ENCODE measurements at places on chromosomes 5 and 9.

GRCh38 chr5:71703941-71704340 lies 15.1 kb upstream of the CARTPT start:
- no peak for DNase-seq

DNA sequence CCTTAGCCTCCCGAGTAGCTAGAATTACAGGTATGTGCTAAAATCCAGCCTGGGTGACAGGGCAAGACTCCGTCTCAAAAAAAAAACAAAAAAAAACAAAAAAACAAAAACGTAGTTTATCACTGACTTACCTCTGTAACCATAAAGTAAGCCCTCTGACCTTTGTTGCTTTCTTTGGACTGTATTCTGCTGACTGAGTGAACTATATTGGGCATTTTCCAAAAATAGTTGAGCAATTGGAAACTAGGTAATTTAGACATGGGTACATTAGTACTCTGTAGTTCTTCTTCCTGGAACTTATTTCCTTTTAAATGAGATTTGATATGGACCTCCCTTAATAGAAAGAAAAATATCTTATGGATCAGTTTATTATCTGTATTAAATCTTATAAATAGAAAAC lies 66.6 kb downstream of the ANKHD1 start:
- no peak for DNase-seq

DNA sequence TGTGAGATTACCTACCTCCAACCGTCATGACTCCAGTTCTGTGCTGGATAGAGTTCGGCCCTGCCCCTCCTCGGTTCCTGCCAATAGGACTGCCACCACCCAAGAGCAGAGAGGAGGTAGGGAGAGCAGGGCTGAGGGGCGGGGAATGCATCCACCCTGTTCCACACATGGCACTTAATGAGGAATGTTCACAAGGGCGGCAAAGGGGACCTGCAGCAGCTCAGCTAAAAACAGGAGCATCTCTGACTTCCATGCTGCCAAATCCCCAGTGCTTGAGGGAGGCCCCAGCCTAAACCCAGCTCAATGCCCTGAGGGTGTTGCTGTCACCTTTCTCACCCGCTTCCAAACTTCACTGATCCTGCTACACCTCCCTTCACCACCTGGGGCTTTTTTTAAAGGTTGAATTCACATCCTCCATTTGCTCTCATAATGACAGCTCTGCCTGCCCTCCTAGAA lies 7.8 kb upstream of the DELE1 start:
- no peak for DNase-seq

DNA sequence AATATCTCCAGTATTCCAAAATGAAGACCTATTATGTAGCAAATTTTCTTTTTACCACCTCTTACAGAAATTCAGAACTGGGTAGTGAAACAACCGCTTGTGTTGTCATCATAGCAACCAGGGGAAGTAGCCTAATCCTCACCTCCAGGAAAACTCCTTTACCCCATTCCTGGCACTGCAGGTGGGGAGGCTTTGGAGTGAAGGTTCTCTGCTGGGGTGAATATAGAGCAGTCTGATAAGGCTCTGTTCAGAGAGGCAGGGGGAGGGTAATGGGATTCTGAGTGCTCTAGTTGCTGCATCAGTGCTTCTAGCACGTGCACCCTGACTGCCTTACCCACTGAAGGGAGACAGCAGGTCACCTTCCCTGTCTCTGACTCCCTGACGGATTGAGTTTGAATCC lies 116.2 kb downstream of the MAN2A1 start:
- no peak for DNase-seq

DNA sequence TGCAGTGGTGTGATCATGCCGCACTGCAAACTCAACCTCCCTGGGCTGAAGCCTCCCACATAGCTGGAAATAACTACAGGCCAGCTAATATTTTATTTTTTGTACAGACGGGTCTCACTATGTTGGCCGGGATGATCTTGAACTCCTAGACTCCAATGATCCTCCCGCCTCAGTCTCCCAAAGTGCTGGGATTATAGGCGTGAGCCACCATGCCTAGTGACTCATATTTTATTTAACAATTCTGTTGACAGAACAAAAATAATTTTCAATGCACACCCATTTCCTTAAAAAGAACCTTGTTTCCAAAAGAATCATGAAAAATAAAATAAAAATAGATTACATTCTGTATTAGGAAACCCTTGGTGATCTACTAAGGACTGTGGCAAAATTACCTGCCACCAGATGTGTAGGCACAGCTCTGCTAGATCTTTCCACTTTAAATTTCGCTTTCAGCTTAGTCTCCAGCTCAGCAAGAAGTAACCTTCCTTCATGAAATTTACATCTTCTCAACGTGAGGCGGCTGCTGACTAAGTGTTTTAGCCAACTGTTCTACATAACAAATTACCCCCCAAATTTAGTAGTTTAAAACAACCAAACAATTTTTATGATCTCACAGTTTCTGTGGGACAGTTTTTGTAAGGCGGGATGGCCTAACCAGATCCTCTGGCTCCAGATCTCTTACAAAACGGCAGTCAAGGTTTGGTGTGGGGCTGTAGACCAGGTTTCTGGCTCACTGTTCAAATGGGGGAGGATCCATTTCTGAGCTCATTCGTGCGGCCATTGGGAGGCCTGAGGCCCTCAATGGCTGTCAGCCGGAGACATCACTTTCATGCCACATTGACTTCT lies 32.6 kb upstream of the GOLPH3 start:
- no peak for DNase-seq

GRCh38 chr9:21801683-21802417 lies 586 bp upstream of the MTAP start:
- DNase-seq, result no peak

DNA sequence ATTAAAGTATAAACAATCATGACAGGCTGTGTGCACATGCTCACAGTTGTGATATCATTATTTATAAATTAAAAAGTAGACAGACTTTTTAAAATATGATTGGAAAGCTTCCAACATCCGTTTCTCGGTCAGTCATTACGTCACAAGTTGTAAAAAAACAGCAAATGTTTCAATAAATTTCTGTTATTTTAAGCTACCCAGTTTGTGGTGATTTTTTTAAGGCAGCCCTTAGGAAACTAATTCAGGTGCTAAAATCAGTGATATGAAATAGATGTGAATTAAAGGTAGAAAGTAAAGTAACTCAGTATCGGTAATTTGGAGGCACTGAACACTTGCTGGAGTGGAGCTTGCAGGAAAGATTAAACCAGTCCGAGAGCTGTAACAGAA lies 1.2 kb downstream of the CCNH start:
- no peak for DNase-seq

DNA sequence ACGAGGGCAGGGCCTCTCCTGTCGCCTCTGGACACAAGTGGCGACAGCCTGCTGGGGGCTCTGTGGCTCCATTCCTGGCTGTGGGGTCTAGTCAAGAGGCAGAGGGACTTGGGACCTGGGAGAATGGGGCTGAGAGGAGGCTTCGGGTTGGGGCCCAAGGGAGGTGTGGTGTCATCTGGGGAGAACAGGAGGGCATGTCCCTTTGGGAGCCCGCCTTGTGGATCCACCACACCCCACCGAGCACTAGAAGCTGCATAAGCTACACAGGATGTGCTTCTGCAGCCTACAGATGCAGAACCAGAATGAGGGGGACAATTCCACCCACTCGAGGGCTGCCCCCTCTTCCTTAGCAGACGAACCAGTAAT lies 3.9 kb upstream of the MAN1B1 start:
- DNase-seq, result no peak
